K562 (cell line): ENCODE measurements at places on chromosomes 2 and 18.

GRCh38 chr2:12718015-12718671 lies 1.4 kb downstream of the TRIB2 start:
- DNase-seq: peak; percentile 50

DNA sequence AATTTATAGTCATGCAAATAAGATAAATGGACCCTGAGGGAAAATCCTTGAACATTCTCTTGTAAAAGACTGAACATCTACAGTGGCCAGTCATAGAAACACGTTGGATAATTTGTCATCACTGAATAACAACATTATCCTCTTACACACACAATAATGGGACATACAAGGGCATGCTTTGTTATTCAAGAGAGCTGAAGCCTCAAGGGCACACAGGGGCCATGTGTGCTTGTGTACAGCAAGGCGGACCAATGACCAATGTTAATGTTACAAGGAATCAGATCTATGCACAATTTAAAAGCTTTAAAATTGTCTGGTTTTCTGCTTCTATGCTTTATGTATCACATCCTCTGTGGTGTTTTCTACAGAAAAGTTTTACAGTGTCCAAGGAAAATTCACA lies 23.7 kb downstream of the COL6A3 start:
- DNase-seq: no peak

GRCh38 chr2:7037340-7038333 lies 120.4 kb downstream of the RNF144A start:
- DNase-seq: peak; percentile 68

DNA sequence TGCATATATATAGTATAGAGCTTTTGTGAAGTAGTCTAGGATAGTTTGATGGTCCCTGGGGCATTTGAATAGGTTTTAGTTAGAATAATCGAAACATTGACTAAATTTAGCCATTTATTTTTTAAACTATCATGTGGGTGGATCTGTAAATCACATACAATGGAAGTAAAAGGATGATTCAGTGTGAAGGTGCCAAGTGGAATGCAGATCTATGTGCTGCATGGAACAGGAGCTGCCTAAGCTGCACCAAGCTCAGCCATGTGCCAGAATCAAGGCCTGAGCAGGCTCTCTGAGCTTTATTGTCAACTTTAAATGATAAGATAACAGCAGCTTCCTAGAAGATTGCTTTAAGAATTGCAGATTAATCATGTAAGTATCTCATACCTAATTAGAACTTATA lies 1996.2 kb upstream of the PIK3C3 start:
- DNase-seq: no peak

- no peak for DNase-seq
Observed at GRCh38 chr2:212282671-212283261, 255.8 kb downstream of the ERBB4 start.

GRCh38 chr2:40433736-40434135 lies 18.2 kb downstream of the SLC8A1 start:
- DNase-seq: no peak
